GM20000 (cell line): ENCODE measurements at places on chromosomes 1 and 21.

DNA sequence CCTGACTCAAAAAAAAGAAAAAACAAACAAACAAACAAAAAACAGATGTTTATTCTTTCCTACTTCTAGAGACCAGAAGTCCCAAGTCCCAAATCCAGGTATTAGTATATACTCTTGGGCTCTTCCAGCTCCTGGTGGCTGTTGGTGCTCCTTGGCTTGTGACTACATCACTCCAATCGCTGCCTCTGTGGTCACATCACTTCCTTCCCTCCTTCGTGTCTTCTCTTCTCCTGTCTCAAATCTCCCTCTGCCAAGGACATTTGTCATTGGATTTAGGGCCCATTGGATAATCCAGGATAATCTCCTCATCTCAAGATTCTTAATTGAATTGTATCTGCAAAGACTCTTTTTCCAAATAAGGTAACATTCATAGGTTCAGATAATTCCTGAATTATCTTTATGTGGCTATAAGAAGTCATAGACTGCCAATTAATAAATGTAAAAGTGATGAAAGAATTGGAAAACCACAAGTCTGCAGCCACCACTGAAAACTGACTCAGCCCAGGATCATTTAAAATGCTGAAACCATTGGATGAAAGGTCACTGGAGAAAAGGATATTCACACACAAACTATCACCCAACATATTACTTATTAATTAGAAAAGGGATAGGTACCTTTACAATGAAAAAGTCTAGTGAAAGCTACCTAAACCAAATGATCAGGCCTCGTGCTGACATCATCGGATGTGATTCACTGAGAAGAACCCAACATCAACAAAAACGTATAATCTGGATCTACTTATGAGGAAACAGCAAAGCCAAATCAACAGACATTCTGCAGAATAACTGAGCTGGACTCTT is 67.1 kb downstream of the ZNF281 start:
- no peak for DNase-seq

GRCh38 chr1:164651351-164651951 is 92.5 kb downstream of the PBX1 start:
- DNase-seq = no peak

- no peak for DNase-seq
Observed at GRCh38 chr1:197912739-197913494, 4.3 kb upstream of the LHX9 start.

GRCh38 chr1:20724364-20725188 is 6.8 kb upstream of the KIF17 start:
- DNase-seq = no peak

- no peak for DNase-seq
Observed at GRCh38 chr1:88133991-88134390, 550.1 kb upstream of the PKN2 start.

GRCh38 chr1:62852253-62852652 is 68.3 kb downstream of the ATG4C start:
- no peak for DNase-seq

GRCh38 chr1:237258871-237259270 is 216.9 kb downstream of the RYR2 start:
- DNase-seq = no peak

DNA sequence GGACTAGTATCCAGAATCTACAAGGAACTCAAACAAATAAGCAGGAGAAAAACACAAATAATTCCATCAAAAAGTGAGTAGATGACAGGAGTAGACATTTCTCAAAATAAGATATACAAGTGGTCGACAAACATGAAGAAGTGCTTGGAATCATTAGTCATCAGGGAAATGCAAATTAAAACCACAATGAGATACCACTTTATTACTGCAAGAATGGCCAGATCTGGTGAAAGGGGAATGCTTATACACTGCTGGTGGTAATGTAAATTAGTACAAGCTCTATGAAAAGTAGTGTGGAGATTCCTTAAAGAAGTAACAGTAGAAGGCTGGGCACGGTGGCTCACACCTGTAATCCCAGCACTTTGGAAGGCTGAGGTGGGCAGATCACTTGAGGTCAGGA is 73.8 kb downstream of the POU2F1 start:
- DNase-seq = no peak

- no peak for DNase-seq
Observed at GRCh38 chr1:156368157-156368658, 803 bp upstream of the RHBG start.

- peak; percentile 75 for DNase-seq
Observed at GRCh38 chr1:21334214-21335087, 44.2 kb upstream of the ECE1 start.

- DNase-seq = no peak
Observed at GRCh38 chr1:63780565-63780964, 6.7 kb downstream of the ROR1 start.

- no peak for DNase-seq
Observed at GRCh38 chr1:206805357-206805756, 33.1 kb upstream of the IL10 start.

- DNase-seq = no peak
Observed at GRCh38 chr21:39150316-39150715, 32.9 kb downstream of the PSMG1 start.

- no peak for DNase-seq
Observed at GRCh38 chr1:232600424-232601258, 29.3 kb downstream of the SIPA1L2 start.
